AG10803 (cell line): ENCODE measurements at places on chromosomes 6 and 20.

DNA sequence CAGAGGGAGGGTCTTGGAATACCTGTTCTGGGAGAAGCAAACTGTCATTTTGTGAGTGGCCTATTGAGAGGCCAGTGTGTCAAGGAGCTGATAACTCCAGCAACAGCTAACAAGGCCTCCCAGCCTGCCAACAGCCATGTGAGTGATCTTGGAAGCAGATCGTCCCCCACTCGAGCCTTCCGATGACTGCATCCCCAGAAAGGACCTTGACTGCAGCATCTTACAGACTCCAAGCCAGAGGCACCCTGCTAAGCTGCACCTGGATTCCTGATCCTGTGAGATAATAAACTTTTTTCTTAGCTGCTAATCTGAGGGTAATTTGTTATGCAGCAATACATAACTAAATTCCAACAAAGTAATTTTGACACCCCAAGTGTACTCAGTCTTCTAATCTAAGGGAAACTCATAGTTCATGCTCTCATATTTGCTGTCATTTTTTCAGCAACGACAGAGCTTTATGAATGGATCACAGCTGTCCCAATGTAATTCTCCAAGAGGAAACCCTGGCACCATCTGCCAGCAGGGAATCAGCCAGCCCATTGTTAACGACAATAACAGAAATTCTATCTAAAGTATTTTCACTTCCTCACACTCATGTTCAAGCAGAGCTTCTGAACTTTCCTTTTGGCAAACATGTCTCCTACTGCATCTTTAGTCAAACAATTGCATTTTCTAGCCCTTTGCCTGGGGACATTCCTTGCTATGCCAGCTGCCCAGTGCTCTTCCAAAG lies 470.2 kb upstream of the BTBD3 start:
- no peak for DNase-seq

GRCh38 chr6:136771306-136771705 lies 21.0 kb downstream of the MAP3K5 start:
- DNase-seq: no peak

GRCh38 chr6:107535626-107536025 lies 45.7 kb downstream of the SOBP start:
- DNase-seq: no peak

DNA sequence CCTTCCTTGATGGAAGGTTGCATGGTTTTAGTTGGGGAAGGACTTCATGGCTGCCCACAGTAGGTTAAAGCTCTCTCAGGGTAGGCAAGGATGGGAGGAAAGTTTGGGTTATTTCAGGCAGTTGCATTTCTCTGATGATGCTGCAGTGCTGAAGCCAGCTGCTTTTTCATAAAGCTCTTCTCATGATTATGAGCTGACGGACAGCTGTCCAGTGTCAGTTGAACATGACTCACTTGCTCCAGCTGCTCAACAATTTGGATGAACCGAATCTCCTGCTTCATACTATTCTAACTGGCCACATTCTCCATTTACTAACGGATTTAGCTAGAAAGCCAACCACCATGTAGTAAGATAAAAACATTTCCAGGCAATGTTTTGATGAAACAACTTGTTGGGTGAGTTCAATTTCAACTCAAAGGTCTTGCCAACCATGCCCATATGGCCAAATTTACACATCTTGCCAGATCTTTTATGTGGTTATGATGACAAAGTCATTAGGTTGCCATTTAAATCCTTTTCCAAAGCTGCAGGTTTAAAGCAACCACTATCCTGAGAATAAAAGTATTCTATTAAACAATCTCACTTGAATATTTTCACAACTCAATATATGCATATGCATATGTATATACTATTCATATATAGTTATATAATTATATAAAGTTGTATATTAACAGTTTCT lies 125.9 kb downstream of the HS3ST5 start:
- no peak for DNase-seq

DNA sequence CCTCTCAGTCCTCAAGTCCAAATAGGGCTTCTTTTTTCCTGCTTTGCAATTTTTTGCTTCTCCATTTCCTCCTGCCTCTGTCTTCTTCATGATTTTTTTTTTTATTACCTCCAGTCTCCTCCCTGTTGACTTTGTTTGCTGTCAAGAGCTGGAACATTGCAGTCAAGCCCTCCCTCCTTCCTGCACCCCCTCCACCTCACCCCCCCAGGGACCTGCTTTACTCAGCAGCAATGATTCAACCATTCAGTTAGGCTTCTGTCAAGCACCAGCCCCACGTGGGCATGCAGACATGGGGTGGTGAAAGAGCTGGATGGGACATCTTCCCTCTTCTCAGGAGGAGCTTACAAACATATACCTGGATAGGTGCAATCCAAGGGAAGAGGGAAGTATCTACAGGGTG lies 142.4 kb downstream of the LRFN2 start:
- DNase-seq: no peak

DNA sequence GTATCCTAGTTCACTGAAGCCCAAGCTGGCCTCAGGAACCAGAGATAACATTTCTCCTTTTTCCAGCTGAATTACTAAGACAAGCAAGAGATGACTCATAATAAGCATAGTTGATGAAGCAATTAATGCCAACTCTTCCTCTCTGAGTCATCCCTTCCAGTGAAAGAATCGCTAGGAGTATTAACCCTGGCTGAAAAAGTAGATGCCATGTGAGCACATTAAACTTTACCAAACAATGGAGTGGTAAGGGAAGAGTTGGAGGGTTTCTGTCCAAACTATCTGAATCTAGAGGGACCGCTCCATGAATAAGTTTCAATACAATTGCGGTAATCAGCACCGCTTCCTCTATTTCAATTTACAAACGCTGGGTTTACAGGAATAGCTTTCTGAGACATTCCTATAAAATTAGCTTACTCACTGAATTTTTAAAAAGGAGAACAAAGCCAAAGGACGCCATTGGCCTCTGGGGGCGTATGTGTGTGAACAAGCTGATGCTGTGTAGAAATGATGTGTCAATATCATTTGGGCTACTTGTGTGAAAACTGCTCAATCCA lies 48.3 kb downstream of the ATXN1 start:
- peak; percentile 93 for DNase-seq

- no peak for DNase-seq
Observed at GRCh38 chr6:162056061-162056460, 671.5 kb downstream of the PRKN start.

DNA sequence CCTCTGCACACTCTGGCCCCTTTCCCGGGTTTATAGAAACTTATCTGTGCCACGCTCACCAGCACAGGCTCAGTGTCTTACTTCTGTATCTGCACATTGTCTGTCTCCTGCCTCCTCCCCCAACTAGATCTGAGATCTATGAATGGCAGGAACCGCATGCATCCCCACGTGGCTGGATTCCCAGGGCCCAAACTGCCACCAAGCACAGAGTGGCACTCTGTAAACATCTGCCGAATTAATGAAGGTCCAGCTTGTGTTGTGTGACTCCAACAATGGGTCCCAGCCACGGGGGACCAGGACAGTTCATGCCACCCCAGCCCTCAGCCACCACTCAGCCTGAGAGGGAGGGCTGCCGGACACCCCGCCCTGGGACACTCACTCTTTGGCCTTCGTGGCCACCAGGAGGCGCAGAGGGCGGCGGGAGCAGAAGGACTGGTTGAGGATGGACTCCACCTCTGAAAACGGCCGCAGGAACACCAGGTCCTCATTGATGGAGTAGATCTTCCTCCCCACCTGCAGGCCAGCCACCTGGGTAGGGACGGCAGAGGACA lies 171.1 kb downstream of the PREX1 start:
- DNase-seq: no peak

DNA sequence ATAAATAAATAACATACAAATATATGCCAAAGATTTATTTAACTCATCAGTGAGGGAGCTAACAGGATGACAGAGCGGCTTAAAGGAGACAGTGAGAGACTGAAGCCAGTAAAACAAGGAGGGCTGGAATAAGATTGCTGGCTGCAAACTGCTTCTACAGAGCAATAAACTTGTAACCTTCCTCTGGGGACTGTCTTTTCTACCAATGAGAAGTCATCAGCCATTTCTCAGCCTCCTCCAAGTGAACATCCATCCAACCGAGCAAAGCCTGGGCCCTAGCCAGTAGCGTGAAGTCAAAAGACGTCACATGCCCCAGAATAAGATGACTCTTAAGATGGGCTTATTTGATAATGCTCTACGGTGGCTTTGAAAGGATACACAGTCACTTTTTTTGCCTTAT lies 42.5 kb downstream of the CPXM1 start:
- no peak for DNase-seq

GRCh38 chr20:23020230-23021018 lies 14.7 kb upstream of the SSTR4 start:
- no peak for DNase-seq

DNA sequence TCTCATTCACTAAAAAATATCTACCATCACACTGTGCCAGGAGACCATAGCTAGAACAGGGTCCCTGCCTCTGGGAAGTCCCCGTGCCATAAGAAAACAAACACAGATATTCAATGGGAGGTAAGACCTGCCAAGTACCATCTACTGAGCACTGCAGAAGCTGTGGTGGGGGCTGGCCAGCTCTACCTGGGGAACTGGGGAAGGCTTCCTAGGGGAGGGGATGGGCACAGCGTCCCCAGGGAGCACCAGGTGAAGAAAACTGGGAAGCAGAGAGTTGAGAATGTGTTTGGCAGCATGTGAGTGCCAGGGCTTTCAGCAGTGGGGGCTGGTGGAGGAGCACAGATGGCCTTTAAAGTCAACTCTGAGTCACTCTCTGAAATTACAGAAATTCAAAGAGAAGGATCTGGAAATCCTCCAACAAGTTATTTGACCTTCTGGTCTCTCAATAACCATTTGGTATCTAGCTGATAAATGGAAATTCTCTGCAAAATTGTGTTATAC lies 85.2 kb downstream of the SHLD1 start:
- DNase-seq: peak; percentile 56

- peak; percentile 35 for DNase-seq
Observed at GRCh38 chr6:170311696-170312095, 5.1 kb downstream of the FAM120B start.

GRCh38 chr6:17714177-17714576 lies 7.5 kb upstream of the NUP153 start:
- no peak for DNase-seq

DNA sequence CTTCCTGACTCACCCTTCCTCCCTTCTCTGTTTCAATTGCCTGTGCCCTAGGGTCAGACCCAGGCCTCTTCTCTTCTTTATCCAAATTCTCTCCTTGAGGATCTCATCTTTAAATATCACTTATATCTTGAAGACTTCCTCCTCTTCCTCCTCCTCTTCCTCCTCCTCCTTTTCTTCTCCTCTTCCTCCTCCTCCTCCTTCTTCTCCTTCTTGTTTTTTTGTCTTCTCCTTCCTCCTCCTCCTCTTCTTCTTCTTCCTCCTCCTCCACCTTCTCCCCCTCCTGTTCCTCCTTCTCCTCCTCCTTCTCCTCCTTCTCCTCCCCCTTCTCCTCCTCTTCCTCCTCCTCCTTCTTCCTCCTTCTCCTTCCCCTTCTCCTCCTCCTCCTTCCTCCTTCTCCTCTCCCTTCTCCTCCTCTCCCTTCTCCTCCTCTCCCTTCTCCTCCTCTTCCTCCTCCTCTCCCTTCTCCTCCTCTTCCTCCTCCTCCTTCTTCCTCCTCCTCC lies 127.6 kb upstream of the AKIRIN2 start:
- no peak for DNase-seq

- no peak for DNase-seq
Observed at GRCh38 chr6:102149191-102149590, 755.7 kb downstream of the GRIK2 start.

- DNase-seq: no peak
Observed at GRCh38 chr6:12049165-12049564, 37.1 kb downstream of the HIVEP1 start.

- no peak for DNase-seq
Observed at GRCh38 chr20:56205346-56205745, 43.2 kb upstream of the MC3R start.

GRCh38 chr6:3913958-3914337 lies 64.8 kb downstream of the FAM50B start:
- no peak for DNase-seq

GRCh38 chr6:55536391-55536956 lies 42.5 kb downstream of the HMGCLL1 start:
- no peak for DNase-seq

- DNase-seq: peak; percentile 37
Observed at GRCh38 chr6:17280552-17281090, 540 bp upstream of the RBM24 start.

DNA sequence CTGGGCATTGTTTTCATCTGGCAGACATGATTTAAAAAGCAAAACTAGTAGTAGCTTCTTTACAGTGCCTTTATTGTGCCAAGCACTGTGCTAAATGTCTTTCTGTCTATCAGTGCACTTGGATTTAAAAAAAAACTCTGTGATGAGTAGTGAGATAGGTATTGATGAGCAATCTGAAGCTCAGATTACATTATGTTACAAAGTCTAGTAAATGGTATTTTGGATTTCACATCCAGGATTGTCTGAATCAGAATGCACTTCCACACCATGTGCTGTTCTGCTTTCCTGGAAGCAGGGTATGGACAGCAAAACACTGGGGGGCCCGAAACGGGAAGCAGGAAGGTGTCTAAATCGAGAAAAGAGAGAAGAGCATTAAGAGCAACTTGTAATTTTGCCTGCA lies 103.4 kb upstream of the CCN2 start:
- peak; percentile 68 for DNase-seq

GRCh38 chr6:158559895-158560835 lies at the start of gene TMEM181:
Gene TMEM181 (plus strand): TSS chr6:158560091. CDS start chr6:158560225, 134 bp downstream.
- DNase-seq: peak; percentile 80

GRCh38 chr6:30618270-30618797 lies 694 bp downstream of the MRPS18B start:
- DNase-seq: peak; percentile 48

- DNase-seq: no peak
Observed at GRCh38 chr6:91667596-91667995, 1080.7 kb upstream of the MAP3K7 start.

GRCh38 chr6:36985417-36985807 lies 584 bp downstream of the MTCH1 start:
- no peak for DNase-seq

GRCh38 chr20:8117636-8118035 lies 14.4 kb upstream of the PLCB1 start:
- no peak for DNase-seq

- peak; percentile 86 for DNase-seq
Observed at GRCh38 chr6:136647363-136647852, 97.2 kb upstream of the MAP7 start.

DNA sequence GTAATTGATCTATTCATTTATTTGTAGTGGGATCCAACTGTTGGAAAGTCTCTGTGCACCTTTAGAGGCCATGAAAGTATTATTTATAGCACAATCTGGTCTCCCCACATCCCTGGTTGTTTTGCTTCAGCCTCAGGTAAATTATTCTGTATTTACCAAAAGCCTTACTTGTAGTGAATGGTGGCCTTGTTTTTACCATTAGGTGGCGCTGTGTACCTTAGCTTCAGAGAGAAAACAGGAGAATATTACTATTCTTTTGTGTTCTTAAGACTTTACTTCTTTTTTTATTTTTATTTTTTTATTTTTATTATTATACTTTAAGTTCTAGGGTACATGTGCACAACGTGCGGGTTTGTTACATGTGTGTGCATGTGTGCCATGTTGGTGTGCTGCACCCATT lies 23.7 kb downstream of the PEX7 start:
- peak; percentile 65 for DNase-seq

- no peak for DNase-seq
Observed at GRCh38 chr6:53869964-53870363, 75.2 kb downstream of the LRRC1 start.
